Left lobe of liver (tissue), 2 donors: ENCODE measurements at places on chromosomes 7 and 10. TPM values are rescaled to one million over a fixed set of nuclear protein-coding genes. Genes with fewer than 3 reads are reported as not detected.
A peak's percentile ranks its signal among the peaks of the same experiment; 100 is the strongest.

GRCh38 chr10:25842146-25842545 is 91.9 kb upstream of the MYO3A start:
- DNase-seq, result no peak

The TMEM139 gene
- 22.0 TPM for total RNA-seq

GRCh38 chr10:24554036-24554435 is 169.7 kb downstream of the ARHGAP21 start:
- DNase-seq, result no peak

The SEMA3A gene
- 0.58 TPM for total RNA-seq

GRCh38 chr7:33425929-33426678 is 296.7 kb downstream of the BBS9 start:
- no peak for DNase-seq

DNA sequence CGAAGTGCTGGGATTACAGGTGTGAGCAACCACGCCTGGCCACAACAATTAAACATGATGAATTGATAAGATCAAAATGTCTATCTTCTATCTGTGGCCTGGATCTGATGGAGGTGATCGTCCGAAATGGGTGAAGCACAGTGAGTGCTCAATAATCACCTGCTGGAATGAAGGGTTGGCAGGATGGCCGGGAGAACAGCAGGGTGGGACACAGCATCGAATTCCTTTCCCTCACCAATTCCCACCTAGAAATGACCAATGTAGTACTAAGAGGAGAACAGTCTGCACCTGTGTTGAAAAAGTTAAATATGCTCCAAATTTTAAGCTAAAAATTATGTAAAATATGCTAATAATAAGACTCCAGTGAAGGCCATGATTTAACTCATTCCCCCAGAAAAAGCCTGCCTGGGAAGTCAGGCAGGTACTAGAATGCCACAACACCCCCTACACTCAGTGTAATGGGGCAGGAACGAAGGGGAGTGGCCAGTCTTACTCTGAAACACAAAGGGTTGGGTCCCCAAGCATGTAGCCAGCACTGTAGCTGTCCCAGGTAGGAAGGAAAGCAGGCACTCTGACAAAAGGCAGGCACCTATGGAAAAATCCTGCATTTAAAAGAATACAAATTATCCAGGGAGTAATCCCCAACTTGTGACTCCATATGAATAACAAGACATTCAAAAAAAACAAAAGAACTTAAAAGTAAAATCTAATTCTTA is 110.3 kb downstream of the VPS41 start:
- DNase-seq, result no peak

DNA sequence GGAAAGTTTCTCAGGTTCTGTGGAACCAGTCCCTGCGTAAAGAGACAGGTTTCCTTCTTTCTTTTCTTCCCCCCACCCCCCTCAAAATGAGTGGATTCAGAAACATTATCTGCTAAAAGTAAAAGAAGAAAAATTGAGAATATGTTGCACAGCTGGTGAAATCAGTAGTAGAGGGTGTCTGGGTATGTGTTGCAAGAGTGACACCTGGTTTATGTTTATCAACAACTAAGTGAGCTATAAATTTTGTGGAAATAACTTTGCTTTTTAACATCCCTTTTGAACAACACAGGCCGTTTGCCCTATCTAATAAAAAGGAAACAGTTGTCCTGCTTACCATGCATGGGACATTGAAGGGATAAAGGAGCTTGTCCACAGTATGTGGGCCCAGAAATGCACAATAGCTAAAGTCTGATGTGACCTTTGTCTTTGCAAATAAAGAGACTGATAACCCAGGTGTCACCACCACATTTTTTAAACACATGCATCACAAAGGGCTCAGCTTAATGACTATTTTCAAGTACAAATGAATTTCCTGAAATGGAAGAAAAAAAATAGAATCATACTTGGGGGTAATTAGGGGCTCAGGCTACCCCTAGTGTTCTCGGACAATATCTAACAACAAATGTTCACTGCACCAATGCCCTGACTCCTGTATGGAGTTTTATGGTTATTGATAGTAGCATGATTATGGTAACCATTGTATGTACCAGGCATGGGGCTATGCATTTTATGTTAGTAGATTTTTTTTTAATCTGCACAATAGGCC is 221.7 kb upstream of the TCF7L2 start:
- DNase-seq, result no peak

- no peak for DNase-seq
Measured at GRCh38 chr7:29443552-29443951, 120.1 kb upstream of the PRR15 start.

- peak; percentile 90 for DNase-seq
Measured at GRCh38 chr7:149854611-149855360, 16.6 kb downstream of the ZNF862 start.

DNA sequence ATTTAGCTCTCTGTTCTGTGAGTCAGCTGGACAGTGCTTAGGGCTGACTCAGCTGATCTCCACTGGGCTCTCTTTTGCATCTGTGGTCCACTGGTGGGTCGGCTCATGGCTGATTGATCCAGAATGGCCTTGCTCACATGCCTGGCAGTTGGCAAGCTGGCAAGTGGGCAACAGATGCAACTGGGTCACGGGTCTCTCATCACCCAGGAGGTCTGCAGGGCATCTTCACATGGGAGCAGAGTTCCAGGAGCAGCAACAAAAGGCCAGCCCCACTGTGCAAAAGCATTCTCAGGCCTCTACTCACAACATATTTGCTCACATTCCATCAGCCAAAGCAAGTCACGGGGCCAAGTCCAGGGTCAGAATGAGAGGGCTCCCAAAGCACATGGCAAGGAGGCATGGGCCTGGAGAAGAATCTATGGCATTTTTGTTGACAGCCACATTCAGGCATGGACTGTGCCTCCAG is 98.8 kb downstream of the OAT start:
- DNase-seq, result peak; percentile 21

- DNase-seq, result no peak
Measured at GRCh38 chr7:134014935-134015334, 112.2 kb upstream of the LRGUK start.

The ZNF775 gene
- 0.88 TPM for total RNA-seq

The PPP1R3A gene
- total RNA-seq, result not detected

DNA sequence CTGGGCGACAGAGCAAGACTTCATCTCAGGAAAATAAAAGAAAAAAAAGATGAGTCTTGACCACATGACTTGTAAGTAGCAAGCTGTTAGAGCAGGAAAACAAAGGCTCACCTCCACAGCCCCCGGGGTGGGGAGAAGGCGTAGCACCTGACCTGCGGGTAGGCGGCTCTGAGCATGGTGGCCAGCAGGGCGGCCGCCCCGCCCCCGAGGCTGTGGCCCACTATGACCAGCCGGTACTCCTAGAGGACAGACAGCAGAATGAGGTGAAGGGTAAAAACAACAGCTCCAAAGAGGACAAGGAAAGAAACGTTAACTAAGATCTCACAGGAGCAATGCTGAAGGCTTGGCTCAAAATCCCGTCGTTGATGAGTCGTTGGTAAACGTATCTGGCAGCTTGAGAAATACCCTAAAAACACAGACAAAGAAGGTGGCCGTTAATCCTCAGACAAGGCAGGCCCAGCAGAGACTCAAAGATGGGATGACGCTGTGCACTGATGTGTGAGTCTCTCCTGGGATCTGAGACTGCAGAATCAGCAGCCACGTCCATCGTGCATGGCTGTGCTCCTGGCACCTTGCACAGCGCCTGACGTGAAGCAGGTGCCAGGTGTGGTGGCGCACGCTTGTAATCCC is 31.1 kb downstream of the DAGLB start:
- no peak for DNase-seq

- no peak for DNase-seq
Measured at GRCh38 chr10:76403912-76404311, 972.5 kb downstream of the LRMDA start.

DNA sequence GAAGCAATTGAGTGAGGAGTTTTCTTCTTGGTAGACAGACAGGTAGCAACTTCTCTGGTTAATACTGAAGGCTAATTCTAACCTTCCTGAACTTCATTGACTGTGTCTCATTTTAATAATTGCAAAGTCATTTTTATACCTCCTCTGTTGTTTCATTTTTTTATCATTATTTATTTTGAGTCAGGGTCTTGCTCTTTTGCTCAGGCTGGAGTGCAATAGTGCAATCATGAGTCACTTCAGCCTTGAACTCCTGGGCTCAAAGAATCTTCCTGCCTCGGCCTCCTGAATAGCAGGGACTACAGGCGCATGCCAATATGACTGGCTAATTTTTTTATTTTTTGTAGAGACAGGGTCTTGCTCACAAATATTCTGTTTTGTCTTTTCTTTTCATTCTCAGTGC is 45.4 kb downstream of the APBB1IP start:
- no peak for DNase-seq

DNA sequence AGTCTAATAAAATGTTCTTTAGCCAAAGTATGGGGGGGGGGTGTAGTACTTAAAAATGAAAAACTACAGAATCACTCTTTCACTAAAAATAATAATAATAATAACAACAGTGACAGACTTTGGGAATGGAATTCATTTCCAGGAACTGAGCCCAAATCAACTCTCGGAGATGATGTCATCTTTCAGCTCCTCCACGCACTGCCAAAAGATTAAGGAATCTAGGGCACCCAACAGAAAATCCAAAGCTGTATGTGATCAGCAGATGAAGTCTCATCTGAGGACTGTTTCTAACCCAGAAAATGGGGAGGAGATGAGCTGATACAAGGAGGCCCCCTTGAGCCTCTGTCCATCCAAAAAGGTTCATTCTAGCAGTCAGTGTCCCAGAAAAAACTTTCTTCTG is 54.5 kb downstream of the GRB10 start:
- peak; percentile 36 for DNase-seq

The FOXP2 gene
- 4.4 TPM for total RNA-seq

The TAS2R3 gene
- total RNA-seq, result 0.58 TPM

DNA sequence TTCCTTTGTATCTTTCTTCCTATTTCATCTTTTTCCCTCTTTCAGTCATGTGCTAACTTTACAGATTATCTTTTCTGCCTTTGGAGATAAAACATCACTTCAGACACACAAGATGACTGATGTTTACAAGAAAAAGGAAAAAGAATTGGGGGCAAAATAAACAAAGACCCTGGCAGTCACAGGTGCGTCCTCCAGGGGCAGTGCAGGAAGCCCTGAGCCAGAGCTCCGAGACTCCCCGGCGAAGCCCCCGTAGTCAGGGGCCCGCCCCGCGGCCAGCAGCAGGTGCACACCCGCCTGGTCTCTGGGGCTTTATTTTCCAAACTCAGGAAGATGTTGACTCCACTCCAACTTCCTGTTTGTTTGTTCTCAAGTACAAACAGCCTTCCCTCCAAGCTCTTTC is 10.2 kb downstream of the STK32C start:
- no peak for DNase-seq

The INSYN2A gene
- total RNA-seq, result not detected

DNA sequence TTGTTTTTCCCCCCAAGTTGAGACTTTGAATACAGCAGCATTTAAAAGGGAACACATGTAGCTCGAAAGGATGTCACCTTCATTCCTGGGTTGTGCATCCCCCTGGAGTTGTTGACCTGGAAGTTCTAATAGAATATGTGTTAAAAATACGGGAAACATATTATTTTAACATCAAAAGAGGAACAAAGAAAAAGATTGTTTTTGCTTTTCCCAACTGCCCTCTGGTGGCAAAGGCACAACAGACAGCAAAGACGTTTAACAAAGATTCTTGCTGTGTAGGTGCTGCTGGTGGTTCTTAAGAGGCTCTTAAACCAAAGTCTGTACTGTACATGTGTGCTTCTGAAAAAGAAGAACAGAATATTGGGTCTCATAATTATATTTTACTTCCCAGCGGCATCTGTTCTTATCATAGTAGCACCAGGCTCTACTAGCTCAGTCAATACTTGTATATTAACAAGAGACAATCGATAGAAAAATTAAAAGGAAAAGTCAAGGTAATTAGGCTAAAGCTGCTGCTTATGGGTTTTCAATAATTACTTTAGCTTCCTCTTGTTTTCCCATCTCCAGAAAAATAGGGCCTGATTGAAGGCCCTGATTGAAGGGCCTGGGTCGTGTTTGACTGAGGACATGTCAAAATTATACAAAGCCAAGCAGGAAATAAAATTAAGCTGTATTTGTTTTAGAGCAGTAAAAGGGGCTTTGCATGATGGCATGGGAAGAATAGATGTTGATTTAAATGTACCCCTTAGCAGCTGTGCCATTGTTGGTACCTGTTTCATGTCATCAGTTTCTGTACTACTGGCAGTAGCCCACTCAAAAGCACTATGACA is 384.2 kb upstream of the LRGUK start:
- no peak for DNase-seq

The CNTNAP2 gene
- total RNA-seq, result 2.0 TPM

DNA sequence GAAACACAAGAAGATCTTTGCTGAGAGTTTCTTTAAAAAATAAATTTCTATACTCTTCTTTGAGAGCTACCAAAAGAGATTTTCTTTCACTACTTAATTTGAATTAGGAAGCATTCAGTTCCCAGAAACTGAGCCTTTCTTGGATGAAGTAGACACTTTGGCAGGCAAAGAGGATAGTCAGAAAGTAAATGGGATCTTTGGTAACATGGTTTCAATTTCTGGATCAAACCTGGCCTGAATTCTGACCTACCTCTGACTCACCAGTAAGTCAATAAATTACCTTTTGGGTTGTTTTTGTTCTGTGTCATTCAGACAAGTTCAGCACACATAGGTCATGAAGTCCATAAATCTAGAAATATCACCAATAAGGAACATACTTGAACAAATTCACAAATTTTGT is 26.8 kb upstream of the CABCOCO1 start:
- DNase-seq, result no peak

The PHYHIPL gene
- 0.93 TPM for total RNA-seq

The SLC26A3 gene
- total RNA-seq, result 0.93 TPM

GRCh38 chr7:154960063-154960790 is 42.7 kb downstream of the PAXIP1 start:
- peak; percentile 78 for DNase-seq

The TMEM213 gene
- total RNA-seq, result not detected

GRCh38 chr10:13671904-13672303 is 85.1 kb downstream of the PRPF18 start:
- no peak for DNase-seq

DNA sequence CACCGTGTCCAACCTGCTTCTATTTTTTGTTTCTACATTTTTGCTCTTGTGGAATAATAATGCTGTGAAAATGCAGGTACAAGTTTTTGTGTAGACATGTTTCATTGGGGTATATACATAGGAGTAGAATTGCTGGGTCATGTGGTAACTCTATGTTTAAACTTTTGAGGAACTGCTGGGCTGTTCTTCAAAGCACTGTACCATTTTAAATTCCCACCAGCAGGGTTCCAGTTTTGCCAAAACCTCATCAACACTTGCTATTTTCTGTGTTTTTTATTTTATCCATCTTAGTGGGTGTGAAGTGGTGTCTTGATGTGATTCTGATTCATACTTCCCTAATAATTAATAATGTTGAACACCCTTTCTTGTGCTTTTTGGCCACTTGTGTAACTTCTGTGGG is 138.6 kb downstream of the RGS10 start:
- DNase-seq, result no peak

DNA sequence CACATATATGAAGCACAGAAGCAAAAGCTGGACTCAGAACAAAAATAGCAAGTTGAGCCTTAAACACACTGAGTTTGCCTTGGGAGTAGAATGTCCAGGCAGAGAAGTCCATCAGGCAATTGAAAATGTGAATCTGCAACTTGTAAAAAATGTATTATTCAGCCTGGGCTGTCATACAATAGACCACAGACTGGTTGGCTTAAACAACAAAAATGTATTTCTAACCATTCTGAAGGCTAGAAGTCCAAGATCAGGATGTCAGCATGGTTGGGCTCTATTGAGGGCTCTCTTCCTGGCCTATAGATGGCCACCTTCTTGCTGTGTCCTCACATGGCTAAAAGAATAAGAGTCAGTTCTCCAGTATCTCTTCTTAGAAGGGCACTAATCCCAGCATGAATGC is 76.5 kb upstream of the CAPZA2 start:
- DNase-seq, result no peak
